ENCODE measurements at places on chromosomes 5 and 9.

DNA sequence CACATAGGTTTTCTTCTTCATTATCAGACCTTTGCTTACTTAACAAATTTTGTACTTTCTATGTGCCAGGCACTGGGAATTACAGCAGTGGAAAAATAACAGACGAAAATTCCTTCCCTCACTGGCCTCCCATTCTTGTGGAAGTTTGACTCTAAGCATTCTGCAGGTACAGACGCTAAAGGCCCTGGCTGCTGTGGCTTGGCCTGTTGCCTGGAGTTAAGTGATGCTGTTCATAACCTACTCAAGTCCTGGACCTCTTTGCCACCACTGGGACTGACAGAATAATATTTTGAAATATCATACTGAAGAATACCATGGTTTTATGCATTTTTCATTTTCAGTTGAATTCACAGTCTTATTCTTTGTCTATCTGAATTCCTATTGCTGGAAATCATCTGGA lies 97.3 kb upstream of the SPATA31C2 start:
- no peak for DNase-seq

GRCh38 chr5:55534436-55535198 lies at the start of gene PLPP1:
Gene PLPP1, minus strand, starts transcription at chr5:55534964. Its CDS starts 335 bp downstream, at chr5:55534629.
- DNase-seq, result peak; percentile 83

GRCh38 chr5:142221091-142221860 lies 103.5 kb downstream of the SPRY4 start:
- no peak for DNase-seq

DNA sequence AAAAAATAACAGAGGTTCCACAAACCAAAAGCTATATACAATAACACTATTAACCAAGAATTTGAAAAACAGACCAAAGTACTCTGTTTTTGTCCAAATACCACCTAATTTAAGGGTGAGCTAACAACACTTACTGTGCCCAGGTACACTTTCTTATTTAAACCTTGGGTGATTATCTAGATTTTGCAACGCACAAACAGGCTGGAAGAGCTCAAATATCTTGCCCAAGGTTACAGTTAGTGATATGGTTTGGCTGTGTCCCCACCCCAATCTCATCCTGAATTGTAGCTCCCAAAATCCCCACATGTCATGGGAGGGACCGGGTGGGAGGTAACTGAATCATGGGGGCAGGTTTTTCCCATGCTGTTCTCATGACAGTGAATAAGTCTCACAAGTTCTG lies 58.9 kb downstream of the CDK5RAP2 start:
- no peak for DNase-seq

- DNase-seq, result peak; percentile 18
Observed at GRCh38 chr5:75389430-75389829, 52.4 kb downstream of the HMGCR start.

GRCh38 chr9:107856633-107857032 lies 367.1 kb upstream of the KLF4 start:
- DNase-seq, result no peak

DNA sequence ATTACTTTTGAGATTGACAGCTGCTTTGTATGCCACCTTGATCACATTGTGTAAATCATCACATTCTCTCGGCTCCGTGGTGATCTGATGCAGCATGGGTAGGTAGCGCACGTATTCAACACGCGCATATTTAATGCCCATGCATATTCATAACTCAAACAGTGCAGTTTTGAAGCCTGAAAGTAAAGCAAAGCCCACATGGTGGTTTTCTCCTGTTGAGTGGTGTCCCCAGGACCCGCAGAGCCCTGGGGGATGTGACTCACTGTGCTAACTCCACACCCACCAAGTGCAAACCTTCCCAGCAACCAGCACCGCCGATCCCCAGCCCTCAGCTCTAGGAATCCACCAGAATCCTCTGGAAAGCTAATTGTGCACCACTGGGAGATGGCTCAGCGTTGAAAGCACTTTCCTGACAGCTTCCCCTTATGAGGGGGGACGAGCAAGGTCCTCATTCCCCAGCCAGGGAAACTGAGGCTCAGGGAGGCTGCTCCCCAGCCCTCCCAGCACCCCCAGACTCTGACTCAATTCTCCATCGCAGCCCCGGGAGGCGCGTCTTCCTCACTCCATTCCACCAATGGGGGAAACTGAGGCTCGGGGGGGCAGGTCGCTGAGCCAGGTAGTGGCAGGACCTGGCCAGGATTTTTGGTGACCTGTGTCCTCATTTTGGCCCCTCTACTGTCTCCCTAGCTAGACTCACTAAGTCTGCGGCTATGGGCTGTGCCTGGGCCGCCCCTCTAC lies 46.4 kb downstream of the SARDH start:
- DNase-seq, result peak; percentile 60

DNA sequence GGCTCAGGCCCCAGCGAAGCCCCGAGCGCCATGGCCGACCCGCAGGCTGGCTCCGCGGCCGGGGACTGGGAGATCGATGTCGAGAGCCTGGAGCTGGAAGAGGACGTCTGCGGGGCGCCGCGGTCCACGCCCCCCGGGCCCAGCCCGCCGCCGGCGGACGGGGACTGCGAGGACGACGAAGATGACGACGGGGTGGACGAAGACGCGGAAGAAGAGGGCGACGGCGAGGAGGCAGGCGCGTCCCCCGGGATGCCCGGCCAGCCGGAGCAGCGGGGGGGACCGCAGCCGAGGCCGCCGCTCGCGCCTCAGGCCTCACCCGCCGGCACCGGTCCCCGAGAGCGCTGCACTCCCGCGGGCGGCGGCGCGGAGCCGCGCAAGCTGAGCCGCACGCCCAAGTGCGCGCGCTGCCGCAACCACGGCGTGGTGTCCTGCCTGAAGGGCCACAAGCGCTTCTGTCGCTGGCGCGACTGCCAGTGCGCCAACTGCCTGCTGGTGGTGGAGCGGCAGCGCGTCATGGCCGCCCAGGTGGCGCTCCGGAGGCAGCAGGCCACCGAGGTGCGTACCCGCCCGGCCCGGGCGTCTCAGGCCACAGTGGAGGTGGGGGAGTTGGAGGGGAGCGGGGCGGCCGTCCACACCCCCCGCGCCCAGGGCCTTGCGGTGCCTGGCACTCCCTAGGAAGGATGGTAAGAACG lies 1.6 kb downstream of the DMRT2 start:
- DNase-seq, result peak; percentile 58

- DNase-seq, result no peak
Observed at GRCh38 chr5:73214996-73215395, 42.0 kb downstream of the TMEM174 start.

GRCh38 chr5:95018511-95018910 lies 266.4 kb downstream of the MCTP1 start:
- DNase-seq, result no peak

DNA sequence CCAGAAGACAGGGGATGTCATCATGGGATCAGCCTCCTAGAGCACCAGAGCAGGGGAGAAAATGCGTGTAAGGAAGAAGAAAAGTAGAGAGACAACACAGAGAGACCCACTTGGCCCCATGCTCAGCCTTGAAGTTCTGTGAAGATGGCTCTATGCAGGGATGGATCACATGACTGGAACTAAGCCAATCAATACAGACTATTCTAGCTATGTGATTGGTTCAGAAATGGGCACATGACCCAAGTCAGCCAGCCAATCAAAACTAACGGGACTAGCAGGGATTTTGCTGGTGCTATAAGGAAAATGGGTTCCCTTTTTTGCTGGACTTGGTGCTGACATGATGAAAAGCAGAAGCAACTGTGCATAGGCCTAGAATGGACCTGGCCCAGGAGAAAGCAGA lies 173.0 kb upstream of the TBC1D2 start:
- DNase-seq, result no peak

DNA sequence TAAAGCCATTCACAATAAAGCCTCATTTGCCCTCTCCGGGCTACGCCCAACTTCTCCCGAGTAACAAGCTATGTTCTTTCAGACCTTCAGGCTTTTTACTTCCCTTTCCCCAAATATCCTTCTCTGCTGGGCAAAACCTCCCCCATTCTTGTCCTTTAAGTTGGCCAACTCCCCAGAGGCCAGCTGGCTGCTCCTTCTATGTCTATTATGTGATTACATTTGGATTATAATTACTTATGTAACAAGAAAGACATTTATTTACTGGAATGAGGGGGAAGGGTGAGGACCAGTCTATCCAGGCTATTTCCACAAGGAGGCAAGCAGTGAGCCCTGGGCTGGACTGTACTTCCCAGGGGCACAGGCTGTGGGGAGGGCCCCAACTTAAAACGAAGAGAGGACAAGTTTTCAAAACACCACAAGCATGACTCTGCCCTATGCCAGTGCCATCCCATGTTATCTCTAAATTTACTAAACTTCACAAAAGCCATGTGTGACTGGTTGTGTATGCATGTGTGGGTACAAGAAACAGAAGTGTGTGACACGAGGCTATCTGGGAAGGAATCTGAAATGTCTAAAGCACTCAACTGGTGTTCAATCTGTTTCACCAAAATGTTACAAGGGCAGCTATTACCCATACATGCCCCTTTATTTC lies 84.5 kb downstream of the GNAQ start:
- no peak for DNase-seq

DNA sequence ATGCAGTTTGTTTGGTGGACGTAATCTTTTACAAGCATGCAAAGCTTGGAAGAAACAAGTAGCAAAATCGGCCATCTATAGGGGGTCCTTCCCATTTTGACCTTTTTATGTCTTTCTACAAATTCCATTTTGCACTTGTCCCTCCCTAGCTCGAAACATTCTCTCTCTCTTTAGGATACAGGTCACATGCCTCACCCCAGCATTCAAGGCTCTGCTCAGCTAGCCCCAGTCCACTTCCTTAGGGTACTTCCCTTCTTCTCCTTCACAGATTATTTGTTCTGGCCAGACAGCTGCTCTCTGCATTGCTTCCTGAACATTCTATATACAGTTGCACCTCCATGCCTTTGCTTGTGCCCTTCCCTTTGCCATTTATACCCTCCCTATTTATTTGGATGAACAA lies 31.7 kb upstream of the TRIM14 start:
- DNase-seq, result no peak

- DNase-seq, result no peak
Observed at GRCh38 chr9:130890124-130890523, 6.5 kb downstream of the QRFP start.

Measured in activated CD4-positive, alpha-beta T cell treated with anti-CD3 and anti-CD28 coated beads for 48 hours (primary cell).